Subcutaneous adipose tissue (tissue), 4 donors: ENCODE measurements at places on chromosomes 13 and 19. TPM values are rescaled to one million over a fixed set of nuclear protein-coding genes. Genes with fewer than 3 reads are reported as not detected.

The NFKBIB gene
- total RNA-seq = 12.1 TPM

The MBD3L2 gene
- not detected for total RNA-seq

The ZNF177 gene
- 2.6 TPM for total RNA-seq

The ZNF562 gene
- total RNA-seq = 23.8 TPM

The SLC46A3 gene
- total RNA-seq = 12.3 TPM

The ZNF667 gene
- 2.9 TPM for total RNA-seq

The SHD gene
- not detected for total RNA-seq

The IQCN gene
- 7.9 TPM for total RNA-seq

The KIR3DL1 gene
- total RNA-seq = not detected

The TECR gene
- total RNA-seq = 79.9 TPM

The LIM2 gene
- not detected for total RNA-seq

The OR7A17 gene
- total RNA-seq = not detected

The GSX1 gene
- total RNA-seq = not detected
